ENCODE measurements at places on chromosomes 2 and 18.

DNA sequence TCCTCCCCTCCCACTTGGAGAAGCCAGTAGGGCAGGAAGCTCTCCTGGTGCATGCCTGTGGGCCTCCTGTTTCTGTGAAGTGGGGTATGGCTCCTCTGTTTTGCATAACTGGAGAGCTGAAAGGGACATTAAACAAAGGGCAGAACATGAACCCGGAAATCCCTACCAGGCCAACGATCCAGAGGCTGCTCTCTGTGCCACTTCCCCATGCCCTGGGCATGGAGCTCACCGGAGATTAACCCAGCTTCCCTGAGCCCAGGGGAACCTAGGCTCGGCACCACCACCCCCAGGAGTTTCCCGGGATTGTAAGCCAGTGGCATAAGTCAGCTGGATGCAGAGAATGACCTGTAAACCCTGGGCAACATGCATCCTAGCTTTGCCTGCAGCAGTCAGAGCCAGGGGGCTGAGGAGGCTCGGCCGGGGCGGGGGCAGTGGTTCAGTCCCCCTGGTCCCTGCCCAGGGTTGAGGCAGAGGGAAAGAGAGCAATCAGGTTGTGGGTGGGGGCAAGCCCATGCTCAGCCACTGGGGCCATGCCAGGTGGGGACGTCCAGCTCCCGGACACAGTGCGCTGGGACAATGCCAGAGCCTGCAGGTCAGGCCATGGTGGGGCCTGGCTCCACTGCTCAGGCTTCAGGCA lies 49.5 kb downstream of the TIMM21 start:
- no peaks in the 10 kb centered on the region for H3K27me3 ChIP-seq
- no peak overlapping the region for H3K4me3 ChIP-seq
- no peak for DNase-seq
- H3K4me1 ChIP-seq, result no peaks in the 10 kb centered on the region

DNA sequence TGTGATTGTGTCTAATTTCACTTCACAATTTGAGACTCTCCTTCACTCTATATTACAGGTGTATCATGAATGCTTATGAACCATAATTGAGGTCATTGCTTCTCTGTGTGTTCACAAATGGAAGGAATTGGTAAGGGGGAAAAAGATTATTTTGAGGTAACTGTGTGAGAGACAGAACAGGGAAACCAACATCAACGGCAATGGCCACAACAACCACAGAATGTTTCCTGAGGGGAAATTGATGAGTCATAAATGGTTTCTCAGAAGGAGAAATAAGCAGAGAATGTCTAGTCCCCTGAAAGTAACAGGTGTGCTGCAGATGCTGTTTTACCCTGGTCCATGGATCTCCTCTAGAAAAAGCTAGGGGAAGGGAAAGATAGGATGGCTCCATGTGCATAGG lies 361.2 kb upstream of the GALNT5 start:
- no peak overlapping the region for H3K4me3 ChIP-seq
- no peak for DNase-seq
- H3K36me3 ChIP-seq, result no peaks in the 10 kb centered on the region
- H3K4me1 ChIP-seq, result no peaks in the 10 kb centered on the region
- H3K27ac ChIP-seq, result no peak overlapping the region
- H3K27me3 ChIP-seq, result no peaks in the 10 kb centered on the region

DNA sequence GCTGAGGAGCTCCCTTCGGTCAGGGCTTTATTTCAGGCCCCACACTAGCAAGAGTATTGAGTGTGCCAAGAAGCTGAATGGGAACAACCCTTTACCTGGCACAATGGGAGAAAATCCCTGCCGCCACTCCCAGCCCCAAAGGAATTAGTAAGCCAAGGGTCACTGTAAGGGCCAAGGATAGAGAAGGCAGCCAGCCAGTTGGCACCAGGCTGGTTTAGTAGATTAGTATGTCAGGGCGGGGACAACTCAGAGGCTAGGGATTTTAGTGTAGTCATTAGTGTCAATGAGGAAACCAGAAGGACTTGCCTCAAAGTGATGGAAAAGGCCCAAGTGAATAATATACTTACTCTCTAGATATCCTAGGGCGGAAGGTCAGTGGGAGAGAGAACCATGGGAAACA lies 34.9 kb upstream of the CYP26B1 start:
- no peaks in the 10 kb centered on the region for H3K4me1 ChIP-seq
- H3K27me3 ChIP-seq, result no peaks in the 10 kb centered on the region
- H3K4me3 ChIP-seq, result no peak overlapping the region
- no peak for DNase-seq
- no peak overlapping the region for H3K27ac ChIP-seq
- peaks cover 17% of the 10 kb centered on the region for H3K36me3 ChIP-seq

- no peak for DNase-seq
- H3K27me3 ChIP-seq, result no peaks in the 10 kb centered on the region
- no peaks in the 10 kb centered on the region for H3K4me1 ChIP-seq
- no peaks in the 10 kb centered on the region for H3K36me3 ChIP-seq
- no peak overlapping the region for H3K4me3 ChIP-seq
Measured at GRCh38 chr2:14750433-14750832, 117.9 kb downstream of the LRATD1 start.

GRCh38 chr2:234373060-234373459 lies 123.8 kb downstream of the ARL4C start:
- H3K27me3 ChIP-seq, result no peaks in the 10 kb centered on the region
- DNase-seq, result no peak
- H3K27ac ChIP-seq, result peak overlapping the region; percentile 61
- H3K4me1 ChIP-seq, result peaks cover 22% of the 10 kb centered on the region
- H3K4me3 ChIP-seq, result peak overlapping the region; percentile 24

DNA sequence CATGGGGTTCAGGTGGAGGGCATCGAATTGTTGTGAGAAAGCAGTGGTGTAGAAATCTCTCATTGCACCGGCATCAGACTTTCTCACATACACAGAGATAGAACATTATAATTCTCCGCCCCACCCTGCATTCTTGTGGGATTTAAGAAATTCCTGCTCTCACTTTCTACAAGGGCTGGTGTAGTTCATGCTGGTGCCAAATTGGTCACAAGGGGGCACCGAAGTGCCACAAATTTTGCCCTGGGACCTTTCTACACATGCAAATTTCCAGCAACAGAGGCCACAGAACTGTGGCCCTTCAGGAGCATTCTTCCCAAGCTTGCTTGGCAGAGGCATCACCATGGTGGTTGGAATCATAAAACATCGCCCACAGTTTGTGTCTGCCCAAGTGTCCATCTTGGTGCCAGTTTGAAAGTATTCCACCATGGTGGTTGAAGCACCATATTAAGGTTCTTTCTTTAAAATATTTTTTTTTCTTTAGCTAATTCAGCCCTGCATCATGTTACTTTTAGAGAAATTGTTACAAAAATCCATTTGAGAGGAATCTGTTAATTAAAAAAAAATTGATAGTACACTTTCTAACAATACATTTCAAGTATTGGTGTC lies 521.2 kb upstream of the FANCL start:
- DNase-seq, result no peak
- H3K36me3 ChIP-seq, result no peaks in the 10 kb centered on the region
- H3K27me3 ChIP-seq, result no peaks in the 10 kb centered on the region
- H3K4me1 ChIP-seq, result no peaks in the 10 kb centered on the region
- no peak overlapping the region for H3K4me3 ChIP-seq

DNA sequence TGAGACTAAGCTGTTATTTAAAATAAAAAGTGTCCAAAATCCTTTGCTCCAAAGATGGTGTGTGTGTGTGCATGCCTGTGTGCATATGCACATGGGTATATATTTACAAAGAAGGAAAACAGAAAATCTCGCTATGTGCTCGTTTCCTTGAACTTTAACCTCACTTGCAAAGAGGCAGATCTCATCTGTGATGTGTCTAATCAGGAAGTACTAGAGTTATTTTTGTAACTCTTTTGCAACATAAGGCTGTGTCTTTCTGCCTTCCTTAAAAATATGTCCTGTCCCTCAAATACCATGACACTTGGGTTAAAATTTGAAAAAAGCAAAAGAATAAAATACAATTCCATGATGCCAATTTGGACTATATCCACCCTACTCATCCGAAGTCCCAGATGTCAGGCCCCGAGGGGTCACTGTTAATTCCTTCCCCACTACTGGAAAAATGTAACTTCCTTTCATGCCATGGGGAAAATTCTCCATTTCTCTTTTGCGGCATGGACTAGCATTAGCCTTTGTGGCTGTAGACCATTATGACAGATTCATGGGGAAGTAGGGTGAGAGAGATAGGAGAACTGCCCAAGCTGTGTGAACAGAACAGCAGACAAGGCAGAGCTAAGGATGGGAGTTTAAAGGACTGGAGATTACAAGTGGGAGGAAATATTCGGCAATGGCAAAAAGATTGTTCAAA lies 191.3 kb downstream of the MYO1B start:
- no peak overlapping the region for H3K27ac ChIP-seq
- H3K36me3 ChIP-seq, result no peaks in the 10 kb centered on the region
- H3K4me1 ChIP-seq, result no peaks in the 10 kb centered on the region
- H3K4me3 ChIP-seq, result no peak overlapping the region

DNA sequence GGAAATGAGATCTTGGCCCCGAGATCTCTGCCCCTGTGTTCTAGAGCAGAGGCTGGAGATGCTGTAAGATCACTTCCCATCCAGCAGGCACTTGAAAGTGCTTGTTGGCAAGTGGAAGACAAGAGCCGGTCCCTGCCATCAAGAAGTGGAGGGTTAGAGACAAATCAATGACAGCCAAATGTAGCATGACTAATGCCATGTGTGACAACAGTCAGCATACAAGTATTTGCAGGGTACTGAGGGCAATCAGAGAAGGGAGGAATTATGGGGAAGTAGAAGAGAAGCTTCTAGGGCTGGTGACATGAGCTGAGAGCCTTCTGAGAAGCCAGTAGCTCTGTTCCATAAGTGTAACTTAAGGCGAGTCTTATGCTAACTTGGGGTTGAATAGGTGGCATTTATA lies 58.6 kb downstream of the TMEM17 start:
- no peak overlapping the region for H3K27ac ChIP-seq
- no peak overlapping the region for H3K4me3 ChIP-seq
- no peak for DNase-seq
- no peaks in the 10 kb centered on the region for H3K27me3 ChIP-seq
- H3K4me1 ChIP-seq, result no peaks in the 10 kb centered on the region

Data from vagina (tissue), 2 donors.